ENCODE measurements at places on chromosomes 5 and 9.

DNA sequence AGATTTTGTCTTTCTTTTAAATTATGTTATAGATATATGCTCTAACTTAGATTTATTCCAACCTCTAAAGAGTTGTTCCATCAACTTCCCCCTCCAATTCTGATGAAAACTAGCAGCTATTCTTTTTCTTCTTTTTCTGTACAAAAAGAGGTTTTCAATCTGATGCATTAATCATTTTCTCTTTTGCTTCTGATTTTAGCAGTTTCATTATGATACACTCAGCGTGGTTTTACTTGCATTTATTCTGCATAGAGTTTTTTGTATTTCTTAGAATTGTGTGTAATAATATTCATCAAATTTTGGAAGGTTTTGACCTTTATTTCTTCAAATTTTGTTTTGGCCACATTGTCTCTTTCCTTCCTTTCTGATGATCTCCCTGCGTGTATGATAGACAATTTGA is 968.1 kb upstream of the CDH18 start:
- no peak for DNase-seq

DNA sequence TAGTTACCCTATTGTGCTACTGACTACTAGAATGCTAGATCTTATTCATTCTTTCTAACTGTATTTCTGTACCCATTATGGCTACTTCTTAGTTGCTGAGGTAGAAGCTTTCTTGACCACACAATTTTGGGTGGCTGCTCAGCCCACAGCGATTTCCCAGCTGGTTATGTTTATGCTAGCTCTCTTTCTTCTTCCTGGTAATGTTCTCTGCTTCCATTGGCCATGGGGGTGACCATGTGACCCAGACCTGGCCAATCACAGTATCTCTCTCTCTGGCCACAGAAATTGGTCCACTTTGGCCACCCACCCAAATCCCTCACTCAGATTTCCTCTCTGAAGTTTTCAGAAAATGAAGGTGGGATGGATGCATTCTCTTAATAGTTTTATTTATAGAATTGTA is 427.9 kb upstream of the CLINT1 start:
- no peak for DNase-seq

GRCh38 chr5:176847726-176848290 is 37.4 kb downstream of the UNC5A start:
- no peak for DNase-seq

GRCh38 chr5:102523541-102524175 is 24.9 kb upstream of the SLCO6A1 start:
- DNase-seq, result no peak

DNA sequence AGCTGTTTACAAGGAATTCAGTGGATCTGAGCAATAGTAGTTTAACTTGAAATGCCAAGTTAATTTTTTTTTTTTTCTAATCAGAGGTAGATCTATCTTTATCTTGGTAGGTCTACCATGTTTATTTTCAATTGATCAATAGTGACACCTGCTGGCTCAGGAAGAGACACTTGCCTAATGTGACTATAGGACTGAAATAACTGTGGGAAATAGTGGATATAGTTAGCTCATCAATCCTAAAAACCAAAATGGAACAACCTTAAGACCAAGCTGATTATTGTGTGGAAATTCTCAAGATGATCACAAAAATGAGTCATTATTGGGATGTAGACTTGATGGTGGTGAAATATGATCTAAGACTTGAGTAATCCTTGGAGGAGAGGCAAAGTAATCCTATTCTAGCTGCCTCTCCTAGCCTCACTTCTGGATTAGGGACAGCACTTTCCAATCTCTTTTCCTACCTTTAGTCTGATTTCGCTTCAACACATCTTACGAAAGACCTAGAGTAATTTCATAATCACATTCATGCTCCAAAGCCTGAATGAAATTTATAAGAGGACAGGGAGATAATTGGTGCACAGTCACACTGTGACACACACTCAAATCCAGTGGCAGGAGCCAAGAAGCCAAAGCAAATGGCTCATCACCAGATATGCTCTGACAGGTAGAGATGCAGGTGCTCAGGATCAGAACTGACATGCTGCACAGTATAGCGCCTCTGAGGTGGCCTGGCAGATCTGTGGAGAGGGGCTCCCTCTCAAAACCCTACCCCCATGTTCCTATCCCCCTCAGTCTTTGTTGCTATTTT is 156.3 kb downstream of the HMHB1 start:
- DNase-seq, result no peak

GRCh38 chr5:130141659-130142320 is 237.5 kb downstream of the CHSY3 start:
- DNase-seq, result peak; percentile 5

GRCh38 chr9:77954013-77954665 is 77.5 kb downstream of the GNAQ start:
- DNase-seq, result no peak

- DNase-seq, result no peak
These were observed 72.3 kb downstream of the XRCC4 start for GRCh38 chr5:83149671-83150070.

DNA sequence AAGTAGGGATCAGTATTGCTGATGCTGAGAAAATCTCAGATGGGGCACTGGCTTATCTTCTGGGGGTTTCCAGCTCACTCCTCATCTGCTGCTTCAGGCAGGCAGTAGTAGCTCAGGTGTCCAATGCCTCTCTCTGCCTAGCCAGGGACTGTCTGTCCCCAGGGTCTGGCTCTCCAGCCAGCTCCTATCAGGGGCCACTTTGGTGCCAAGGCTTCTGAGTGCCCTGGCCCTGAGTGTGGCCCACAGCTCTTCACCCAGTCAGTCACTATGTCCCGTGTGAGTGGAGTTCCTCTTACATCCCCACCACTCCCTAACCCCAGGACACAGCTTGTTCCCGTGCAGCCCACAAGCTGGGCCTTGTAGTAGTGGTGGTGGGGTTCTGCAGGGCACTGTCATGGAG is 251.5 kb downstream of the HSPA4 start:
- DNase-seq, result no peak

- DNase-seq, result no peak
These were observed 75.7 kb downstream of the PBX3 start for GRCh38 chr9:125822902-125823301.

DNA sequence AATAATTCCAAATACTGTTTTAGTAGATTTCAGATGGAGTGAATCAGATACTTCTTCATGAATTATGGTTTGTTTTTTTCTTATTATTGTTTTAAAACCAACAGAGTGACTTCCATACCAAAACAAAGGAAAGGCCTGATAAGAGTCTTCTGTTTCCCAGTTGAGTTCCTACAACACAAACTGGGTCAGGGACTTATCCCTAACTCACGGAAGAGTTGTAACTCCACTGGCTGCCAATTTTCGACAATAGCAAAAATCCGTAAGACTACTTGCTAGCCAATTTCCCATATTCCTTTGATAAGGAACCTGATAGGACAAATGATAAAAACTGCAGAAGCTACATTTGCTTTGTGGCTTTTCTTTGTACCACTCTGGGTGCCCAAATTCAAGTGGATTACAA is 219.2 kb downstream of the AP3B1 start:
- DNase-seq, result no peak

DNA sequence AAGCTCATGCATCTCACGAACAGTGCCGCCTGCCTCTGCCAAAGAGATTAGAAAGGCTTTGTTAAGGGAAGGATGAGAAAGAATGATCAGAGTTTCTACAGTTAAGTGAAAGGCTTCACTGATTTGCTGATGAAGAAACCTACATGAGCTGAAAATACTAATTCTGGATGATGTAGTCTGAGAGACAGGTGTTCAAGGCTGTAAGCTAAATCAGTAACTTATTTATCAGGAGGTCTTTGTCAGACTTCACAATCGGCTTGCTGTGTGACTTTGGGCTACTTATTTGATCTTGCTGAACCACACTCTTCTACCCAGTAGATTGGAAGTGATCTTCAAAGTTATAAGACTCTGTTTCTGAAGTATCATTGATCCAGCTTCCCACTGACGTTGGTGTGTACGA is 264.2 kb downstream of the RAB3C start:
- DNase-seq, result no peak

DNA sequence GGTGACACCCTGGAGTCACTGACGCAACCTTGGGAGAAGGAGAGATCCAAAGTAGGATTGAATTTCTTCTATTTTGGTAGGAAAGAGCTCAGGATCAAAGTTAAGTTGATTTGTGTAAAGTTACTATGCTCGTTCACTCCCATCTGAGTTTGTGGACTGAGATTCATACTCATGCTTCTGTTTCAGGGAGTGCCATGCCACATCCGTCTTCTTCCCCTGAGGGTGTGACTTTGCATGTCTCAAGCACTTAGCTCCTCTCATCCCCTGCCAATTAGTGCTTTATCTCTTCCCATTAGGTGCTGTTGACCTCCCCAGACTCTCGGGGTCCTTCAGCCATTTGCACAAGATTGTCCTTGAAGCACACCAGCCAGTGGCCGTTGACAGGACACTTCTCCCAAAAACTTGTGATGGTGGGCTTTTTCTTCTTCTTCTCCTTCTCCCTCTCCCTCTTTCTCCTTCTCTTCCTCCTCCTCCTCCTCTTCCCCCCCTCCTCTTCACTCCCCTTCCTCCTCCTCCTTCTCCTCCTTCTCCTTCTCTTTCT is 232.2 kb upstream of the KLF4 start:
- DNase-seq, result no peak

DNA sequence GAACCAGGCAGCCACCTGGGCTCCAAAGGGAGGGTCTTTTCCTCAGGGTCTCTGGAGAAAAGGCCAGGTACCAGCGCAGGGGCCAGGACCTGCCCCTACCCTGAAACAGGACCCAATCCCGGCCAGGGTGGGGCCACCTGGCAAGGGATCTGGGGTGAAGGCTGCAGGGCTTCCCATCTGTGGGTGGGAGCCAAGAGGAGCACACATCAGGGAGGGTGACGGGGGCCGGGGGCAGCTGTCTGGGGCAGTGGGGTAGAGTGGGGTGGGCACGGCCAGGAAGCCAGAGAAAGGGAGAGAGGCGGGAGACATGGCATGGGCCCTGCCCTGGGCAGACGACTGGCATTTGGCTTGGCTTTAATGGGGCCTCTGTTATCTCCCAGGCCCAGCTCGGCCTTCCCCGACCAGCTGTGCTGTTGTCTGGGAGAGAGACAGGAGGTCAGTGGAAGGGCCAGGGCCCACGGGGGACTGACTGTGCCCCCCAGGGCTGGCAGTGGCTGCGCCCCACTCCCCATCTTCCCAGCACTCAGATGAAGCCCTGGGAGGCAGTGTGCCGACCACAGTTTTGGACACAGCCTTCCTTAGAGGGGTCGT is 57.2 kb upstream of the RNF130 start:
- DNase-seq, result peak; percentile 54

GRCh38 chr9:79664375-79664831 is 92.6 kb downstream of the TLE4 start:
- DNase-seq, result no peak

GRCh38 chr9:73701415-73702057 is 549.9 kb downstream of the ANXA1 start:
- DNase-seq, result no peak

GRCh38 chr9:33029231-33029786 is 4.2 kb downstream of the DNAJA1 start:
- DNase-seq, result no peak

- no peak for DNase-seq
These were observed 7.4 kb downstream of the REEP5 start for GRCh38 chr5:112914584-112914983.

GRCh38 chr9:69975681-69976080 is 68.0 kb upstream of the MAMDC2 start:
- no peak for DNase-seq

DNA sequence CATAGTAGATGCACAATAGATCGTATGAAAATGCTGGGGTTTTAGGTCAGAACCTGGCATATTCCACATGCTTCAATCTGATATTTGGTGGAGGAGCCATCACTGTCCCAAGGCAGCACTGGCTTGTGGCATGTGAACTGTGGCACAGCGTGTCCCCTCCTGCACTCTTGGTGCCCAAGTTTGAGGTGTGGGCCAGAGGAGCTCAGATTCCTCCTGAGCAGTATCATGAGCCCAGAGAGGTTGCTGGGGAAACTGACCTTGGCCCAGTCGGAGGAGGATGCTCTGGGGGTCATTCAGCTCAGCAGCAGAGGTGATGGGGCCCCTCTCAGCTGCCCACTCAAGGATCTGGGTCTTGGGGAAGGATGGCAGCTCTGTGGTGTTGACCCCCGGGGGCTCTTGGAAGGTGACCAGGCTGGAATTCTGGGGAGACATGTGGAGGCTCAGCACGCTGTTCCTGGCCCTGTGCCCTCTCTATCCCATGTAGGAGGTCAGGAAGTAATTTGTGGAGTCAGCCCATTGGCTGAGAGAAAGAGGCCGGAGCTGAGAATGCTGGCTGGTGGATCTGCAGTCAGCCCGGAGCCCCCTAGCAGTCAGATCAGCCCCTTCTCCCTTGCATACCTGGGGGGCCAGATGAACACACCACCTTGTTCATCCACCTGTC is 23.7 kb downstream of the FPGS start:
- DNase-seq, result no peak

DNA sequence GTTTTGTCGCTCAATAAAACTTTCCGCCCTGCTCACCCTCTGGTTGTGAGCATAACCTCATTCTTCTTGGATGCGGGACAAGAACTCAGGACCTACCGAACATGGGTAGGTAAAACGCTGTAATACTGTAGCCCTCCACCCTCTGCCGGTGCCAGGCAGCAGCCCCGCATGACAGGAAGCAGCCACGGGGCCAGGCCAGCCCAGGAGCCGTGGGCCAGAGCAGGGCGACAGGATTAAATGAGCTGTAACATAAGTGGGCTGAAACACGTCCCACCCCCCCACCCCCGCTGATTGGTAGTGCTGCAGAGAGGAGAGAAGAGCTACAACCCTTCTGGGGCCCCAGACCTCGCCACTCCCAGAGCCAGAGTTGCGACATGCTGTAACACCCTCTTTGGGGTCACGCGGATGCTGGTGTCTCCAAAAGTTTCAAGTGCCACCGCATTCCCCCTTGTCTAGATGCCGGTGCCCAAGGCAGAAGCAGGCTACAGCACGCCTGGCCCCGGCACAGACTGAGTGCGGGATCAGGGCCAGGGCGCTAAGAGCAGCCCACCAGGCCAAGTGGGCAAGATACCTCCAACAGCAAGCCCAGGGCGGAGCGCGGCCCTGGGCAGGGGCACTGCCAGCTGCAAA is 81.8 kb downstream of the FBXW11 start:
- DNase-seq, result no peak

DNA sequence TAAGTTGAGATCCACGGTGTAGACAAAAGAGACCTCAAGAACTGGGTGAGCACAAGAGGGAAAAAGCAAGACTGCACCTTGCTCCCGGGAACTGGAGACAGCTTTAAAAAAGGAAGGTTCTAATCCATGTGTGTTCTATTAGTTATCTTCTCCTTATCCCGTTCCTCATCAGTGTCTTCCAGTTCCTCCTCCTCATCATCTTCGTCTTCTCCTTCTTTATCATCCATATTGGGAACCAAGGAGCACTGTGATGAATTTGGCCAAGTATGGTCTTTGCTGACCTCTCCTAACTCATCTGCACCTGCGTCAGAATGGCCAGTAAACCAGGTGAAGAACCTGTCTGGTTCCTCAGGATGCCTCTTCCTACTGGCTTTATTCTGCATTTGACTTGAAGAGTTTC is 22.1 kb downstream of the EHMT1 start:
- DNase-seq, result no peak

All from anterior cingulate cortex (tissue), 58 donors.